ENCODE measurements at places on chromosomes 3 and 15.

DNA sequence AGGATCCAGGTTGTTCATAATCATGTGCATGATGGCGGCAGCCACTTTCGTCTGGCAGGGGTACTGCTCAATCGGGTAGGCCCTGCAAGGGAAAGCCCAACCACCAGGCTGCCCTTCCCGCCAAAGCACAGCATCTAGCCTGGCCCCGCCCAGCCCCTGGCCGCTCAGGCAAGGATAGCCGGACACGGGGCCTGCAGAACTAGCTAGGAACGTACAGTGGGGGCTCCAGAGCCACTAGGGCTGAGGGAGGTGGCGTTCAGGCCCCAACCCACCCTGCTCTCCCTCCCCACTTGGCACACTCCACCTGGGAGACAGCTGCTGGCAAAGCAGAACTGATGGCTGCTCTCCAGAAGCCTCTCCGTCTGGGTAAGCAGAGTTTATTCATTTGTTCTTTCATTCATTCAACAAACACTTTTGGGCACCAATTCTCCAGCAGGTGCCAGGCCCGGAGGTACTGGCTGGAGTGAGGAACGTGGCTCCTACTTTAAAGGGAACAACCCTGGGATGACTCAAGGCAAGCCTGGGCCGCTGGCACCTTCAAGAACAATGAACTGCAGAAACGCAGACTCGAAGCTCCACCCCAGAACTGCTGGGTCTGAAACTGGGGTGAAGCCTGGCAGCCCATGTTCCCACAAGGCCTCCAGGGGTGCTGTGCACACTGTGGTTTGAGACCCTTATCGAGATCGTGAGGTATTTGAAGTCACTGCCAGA lies 7.8 kb downstream of the UROC1 start:
- DNase-seq, result no peak

DNA sequence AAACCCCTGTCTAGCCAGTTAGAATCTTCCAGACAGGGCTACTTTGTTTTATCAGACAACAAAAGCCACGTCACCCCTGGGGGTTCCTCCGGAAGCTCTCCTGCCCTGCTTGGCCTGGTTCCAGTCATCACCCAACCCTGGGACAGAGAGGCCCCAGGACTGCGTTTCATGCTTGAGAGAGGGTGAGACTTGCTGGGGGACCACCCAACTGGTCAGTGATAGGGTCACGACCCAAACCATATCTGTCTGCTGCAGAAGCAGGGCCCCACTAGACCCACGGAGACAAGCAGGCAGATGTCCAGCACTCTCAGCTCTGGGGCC lies 1.2 kb downstream of the NT5DC2 start:
- DNase-seq, result no peak

GRCh38 chr3:189058071-189058470 lies 113.7 kb upstream of the TPRG1 start:
- no peak for DNase-seq

DNA sequence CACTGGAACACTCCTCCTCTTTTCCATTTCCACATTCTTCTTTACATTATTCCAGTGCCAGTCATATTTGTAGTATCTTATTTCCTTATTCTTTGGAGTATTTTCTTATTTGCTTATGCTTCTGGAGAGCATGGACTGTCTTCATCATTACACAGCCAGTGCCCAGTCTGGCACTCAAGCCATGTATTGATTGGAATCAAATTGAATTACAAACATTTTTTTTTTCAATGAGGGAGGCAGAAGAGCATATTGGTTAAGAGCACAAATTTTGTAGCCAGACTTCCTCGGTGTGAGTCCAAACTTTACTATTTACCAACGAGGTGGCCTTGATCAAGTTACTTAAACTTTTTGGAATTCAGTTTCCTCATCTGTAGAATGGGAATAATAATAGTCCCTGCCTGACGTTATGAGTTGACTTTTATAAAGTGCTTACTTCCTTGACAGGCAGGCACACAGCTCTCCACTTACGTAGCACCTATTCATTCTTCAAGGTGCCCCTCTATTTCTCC lies 186.6 kb upstream of the BCL6 start:
- DNase-seq, result no peak

GRCh38 chr3:139718415-139718814 lies 40.6 kb upstream of the NMNAT3 start:
- DNase-seq, result peak; percentile 53

DNA sequence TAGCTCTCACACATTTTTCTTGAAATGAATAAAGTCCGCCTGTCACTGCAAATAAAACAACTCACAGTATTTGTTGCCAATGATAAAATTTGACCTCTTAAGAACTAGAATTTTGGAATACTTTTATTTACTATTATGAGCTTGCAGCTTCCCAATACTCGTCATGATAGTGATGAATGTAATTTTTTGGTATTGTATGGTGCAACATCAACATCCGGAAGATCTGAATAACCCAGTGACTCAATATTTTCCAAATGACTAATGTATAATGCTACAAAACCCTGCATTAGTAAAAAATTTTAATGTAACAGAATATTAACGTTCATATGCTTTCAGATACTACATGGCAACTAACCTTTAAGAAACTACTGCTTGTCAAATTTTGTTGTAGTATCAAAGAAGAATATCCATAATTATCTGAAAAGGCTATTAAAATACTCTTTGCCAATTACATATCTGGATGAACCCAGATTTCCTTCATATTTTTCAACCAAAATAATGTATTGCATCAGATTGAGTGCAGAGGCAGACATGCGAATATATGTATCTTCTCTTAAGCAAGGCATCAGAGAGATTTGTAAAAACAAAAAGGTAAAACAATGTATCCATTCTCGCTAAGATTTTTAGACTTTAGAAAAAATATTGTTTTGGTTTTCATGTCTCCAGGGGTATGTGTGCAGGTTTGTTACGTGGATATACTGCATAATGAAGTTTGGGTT lies 95.3 kb downstream of the IGF2BP2 start:
- DNase-seq, result no peak

- DNase-seq, result no peak
These were observed 41.4 kb downstream of the ZDHHC19 start for GRCh38 chr3:196169836-196170240.

- no peak for DNase-seq
These were observed 206.8 kb downstream of the MAGI1 start for GRCh38 chr3:65831733-65832425.

DNA sequence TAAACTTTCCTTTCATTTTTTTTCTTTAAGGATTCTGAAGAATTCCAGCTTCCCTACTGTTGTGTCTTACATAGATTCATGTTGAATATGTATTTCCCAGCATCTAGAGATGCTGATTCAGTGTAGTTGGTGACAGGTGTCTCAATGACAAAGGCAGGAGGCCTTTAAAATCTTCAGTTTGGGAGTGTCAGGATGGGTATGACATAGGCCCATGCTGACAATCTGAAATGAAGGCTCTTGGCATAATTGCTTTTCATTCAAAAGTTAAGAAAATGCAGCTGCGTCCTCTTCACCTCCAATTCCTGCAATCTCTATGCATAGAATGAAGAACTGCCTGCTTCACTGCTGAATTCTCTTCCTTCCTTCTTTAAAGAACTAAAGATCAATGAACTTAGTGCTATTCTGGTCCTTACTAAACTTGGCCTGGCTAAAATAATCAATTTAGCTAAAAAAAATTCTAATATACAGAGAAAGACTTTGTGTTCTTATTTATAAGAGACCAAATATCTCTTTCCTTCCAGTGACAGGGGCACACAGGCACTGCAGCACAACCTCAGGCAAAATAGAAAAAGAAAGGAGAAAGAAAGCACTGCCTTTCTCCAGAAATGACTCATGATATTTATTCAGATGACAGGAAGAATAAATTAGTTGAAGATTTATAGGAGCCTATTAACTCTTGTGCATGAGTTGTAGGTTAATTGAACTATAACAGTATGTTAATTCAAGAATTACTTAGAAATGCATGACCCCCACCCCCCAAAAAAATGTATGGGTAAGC lies 152.6 kb upstream of the GBE1 start:
- DNase-seq, result no peak

DNA sequence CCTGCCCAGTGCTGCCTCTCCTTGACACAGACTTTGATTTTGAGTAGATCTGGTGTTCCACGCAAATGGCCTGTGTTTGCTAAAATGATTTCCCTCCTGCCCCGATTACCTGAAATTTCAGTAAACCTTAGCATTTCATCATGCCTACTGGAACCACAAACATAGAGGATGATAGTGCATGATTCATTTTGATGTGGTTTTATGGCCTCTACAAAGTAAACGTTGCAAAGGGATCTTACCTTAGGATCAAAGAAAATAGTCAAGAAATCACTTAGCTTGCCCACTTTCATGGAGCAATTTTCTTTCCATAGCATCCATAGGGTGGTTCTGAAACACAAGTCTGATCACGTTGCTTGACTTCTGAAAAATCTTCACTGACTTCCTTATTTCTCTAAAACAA lies 524.6 kb upstream of the ATP11B start:
- DNase-seq, result no peak

DNA sequence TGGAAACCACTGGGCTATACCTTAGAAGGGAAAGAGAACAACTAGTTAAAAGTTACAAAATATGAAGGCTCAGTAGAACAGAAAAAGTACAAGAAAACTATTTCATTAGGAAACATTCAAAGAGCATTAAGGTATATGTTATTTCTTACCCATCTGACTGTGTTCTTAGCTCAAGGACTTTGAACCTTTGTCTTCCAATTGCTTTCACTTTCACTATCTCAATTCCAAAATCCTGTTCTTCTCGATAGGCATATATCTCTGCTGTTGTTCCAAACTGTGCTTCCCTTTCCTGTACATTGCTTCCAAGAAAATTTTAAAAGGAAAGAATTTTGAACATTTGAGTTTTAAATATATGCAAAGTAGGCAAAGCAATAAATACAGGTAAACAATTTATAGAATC lies 6.9 kb downstream of the CRBN start:
- DNase-seq, result no peak

DNA sequence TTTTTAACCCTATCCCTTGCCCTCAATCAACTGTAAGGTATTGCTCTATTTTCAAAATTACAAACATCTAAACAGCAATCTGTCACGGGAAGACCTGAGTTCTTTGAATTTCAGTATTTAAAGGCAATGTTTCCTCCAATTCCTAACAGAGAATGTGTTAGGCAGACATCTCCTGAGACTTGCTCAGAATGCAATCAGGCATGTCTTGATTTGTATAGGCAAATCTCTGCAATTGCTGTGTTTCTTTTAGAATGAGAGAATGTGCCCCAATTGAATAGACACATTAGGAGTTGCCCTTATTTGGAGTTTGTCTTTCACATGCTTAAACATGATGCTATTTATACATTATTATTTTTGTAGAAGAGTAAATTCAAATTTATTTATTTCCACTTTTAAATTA lies 205.6 kb downstream of the CADM2 start:
- DNase-seq, result no peak

Measured in psoas muscle (tissue), 8 donors.